ENCODE measurements at places on chromosomes 5 and 9.

- DNase-seq: no peak
These were observed 320.2 kb upstream of the NREP start for GRCh38 chr5:112077180-112077579.

GRCh38 chr5:78803353-78803752 lies 154.8 kb upstream of the LHFPL2 start:
- no peak for DNase-seq

DNA sequence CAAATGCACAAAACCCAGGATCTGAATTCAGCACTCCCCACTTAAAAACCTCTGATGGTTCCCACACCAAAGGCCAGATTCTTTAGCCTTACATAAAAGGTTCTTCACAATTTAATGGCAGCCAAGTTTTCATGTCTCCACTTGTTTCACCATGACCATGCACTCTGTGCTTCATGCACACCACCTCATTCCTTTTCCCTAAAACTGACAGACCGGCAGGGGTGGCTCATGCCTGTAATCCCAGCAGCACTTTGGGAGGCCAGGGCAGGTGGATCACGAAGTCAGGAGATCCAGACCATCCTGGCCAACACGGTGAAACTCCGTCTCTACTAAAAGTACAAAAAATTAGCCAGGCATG lies 150.4 kb downstream of the SEMA6A start:
- DNase-seq: no peak

DNA sequence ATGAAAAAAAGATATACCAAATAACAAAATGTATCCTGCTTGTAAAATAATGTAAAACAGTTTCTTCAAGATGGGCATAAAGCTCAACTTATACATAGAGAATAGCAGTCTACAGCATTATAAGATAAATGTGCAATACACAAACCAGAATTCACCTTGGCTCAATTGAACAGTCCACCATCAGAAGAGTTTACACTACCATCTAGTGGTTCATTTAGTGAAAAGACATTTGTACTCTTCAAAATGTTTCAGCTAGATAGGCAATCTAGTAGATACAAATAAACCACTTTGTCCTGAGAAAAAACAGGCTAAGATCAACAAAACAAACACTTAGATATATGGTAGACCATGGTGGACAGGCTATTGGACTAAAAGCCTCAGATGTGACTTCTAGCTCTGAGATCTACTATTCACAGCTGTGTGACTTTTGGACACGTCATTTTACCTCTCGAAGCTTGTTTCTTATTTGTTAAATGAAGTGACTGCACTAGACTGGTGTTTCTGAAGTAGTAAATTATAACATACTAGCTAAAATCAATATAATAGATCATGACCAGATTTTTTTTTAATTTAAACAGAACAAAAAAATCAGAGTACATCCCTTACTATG lies 22.1 kb upstream of the TPD52L3 start:
- no peak for DNase-seq

- no peak for DNase-seq
These were observed 459 bp upstream of the ERAP2 start for GRCh38 chr5:96875791-96876291.

DNA sequence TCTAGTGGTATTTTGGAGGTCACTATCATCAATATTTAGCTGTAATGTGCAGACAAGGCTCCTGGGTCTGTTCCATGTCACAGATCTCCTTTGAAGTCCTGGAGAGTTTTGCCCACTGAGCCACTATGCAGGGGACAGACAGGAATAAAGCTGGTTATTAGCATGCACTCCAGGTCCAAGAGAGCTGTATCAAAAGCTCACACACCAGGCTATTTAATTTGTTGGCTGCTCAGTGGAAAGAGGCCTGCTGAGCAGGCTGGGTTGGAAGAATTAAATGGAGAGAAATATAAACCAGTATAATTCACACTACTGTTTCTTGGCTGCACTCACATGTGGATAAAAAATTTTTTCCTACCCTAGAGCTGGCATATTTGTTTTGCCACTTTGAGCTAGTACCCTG lies 113.8 kb upstream of the TAF11L2 start:
- DNase-seq: no peak

GRCh38 chr5:19369048-19369447 lies 619.0 kb downstream of the CDH18 start:
- DNase-seq: no peak

GRCh38 chr9:137671196-137671538 lies 52.4 kb downstream of the EHMT1 start:
- no peak for DNase-seq

Measured in stimulated activated naive CD8-positive, alpha-beta T cell treated with anti-CD3 and anti-CD28 coated beads, Interleukin-15, amount 100 ng/mL, for 72 hours (primary cell).